ENCODE measurements at places on chromosomes 2 and 18. TPM values are rescaled to one million over a fixed set of nuclear protein-coding genes. Genes with fewer than 3 reads are reported as not detected.

The C2orf42 gene
- 13.7 TPM for total RNA-seq

The CNRIP1 gene
- total RNA-seq = 44.9 TPM

The RFTN2 gene
- 9.8 TPM for total RNA-seq

The RTP5 gene
- total RNA-seq = not detected

The ELOA2 gene
- total RNA-seq = not detected
